NCI-H1436 treated with DMSO at 0.1 percent for 48 hours (cell line): ENCODE measurements at places on chromosomes 6 and 20.

GRCh38 chr6:14912706-14913105 lies 333.2 kb upstream of the JARID2 start:
- no peak for DNase-seq

DNA sequence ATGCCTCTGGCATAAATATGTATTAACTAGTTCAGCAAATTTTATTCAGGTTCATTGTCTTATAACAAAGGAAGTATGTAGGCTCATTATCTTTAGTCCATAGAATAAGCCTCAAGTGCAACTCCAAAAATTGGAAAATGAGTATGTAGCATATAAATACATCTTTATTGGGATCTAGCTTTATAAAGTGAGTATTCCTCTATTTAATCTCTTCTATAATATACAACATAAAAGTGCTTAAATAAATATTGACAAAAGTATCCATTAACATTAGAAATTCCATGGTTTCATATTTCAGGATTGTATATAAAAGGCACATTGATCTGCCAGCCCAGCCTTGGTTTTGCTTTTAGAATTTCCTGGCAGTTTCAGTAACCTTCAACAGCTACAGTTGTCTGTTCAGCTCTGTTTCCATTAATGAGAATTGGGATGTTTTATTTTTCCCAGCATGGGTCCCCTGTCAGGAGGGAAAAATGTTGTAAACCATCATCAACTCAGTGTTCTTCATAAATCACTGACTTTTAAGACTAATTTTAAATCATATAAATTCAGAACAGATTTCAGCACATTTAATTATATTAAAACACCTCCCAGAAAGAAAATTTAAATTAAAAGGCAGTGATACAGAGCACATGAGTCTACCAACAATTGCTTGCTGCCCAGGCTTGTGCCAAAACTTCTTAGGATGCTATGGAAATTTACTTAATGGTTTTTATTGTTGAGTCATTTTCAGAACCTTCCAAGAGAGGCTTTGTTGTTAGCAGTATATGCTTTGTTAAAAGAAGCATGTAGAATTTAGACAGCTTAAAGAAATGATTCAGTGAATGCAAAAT lies 119.7 kb downstream of the ADGRG6 start:
- DNase-seq, result no peak

GRCh38 chr6:37660317-37660716 lies 37.4 kb downstream of the MDGA1 start:
- no peak for DNase-seq

DNA sequence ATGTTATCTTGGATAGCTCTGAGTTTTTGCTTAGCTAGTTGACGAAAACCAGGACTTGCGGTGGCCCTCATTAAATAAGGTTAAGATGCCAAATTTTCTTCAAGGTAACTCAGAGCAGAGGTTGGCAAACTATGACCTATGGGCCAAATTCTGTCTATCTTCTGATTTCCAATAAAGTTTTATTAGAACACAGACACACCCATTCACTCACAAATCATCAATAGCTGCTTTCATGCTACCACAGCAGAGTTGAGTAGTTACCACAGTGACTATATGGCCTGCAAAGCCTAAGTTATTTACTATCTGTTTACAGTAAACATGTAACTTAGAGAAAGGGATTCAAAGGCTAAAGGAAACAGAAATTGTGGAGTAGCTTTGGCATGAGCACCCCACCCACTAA lies 23.6 kb downstream of the DCDC2 start:
- DNase-seq, result no peak
